ENCODE measurements at places on chromosomes 7 and 10.

DNA sequence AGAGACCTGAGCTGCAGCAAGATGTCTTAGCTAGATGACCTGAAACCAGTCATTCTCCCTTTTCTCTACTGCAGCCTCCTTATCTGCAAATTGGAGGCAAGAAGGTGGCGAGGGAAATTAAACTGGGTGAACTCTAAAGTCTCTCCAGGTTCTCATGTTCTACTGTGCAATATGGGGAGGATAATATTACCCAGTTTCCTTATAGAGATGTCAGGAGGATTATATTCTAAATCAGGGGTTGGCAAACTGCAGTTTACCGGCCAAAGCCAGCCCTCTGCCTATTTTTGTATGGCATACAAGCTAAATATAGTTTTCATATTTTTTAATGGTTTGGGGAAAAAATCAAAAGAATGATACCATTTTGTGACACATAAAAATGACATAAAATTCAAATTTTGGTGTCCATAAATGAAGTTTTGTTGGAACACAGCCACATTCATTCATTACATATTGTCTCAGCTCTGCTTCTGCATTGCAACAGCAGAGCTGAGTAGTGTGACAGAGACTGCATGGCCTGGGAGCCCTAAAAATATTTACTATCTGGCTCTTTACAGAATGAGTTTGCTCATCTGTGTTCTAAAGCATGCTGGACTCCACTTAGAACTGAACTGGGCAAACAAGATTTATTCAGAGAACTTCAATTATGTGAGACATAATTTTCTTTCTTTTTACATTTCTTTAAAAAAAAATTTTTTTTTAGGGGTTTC lies 19.2 kb upstream of the MALSU1 start:
- no peak for DNase-seq
- H3K36me3 ChIP-seq: no peaks in the 10 kb centered on the region
- H3K27ac ChIP-seq: no peak overlapping the region
- no peaks in the 10 kb centered on the region for H3K4me1 ChIP-seq

DNA sequence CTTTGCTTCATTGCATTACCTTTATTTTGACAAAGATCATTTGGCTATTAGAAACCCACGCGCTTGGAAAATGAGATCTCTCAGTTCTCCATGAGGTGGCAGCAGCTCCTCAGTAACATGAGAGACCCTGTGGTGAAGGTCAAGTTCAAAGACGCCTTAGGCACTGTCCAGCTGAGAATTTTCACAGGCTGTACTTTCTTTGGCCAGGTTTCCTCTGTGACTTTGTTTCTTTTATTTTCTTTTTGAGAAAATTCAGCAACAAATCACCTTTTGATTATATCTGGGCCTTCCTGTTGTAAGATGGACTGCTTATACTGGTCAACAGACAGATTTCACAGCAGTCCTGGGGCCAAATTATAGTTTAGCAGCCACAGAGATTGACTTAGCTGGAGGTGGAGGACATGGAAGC lies 54.5 kb downstream of the RAB18 start:
- H3K4me1 ChIP-seq: no peaks in the 10 kb centered on the region
- H3K27ac ChIP-seq: no peak overlapping the region
- H3K4me3 ChIP-seq: no peak overlapping the region

DNA sequence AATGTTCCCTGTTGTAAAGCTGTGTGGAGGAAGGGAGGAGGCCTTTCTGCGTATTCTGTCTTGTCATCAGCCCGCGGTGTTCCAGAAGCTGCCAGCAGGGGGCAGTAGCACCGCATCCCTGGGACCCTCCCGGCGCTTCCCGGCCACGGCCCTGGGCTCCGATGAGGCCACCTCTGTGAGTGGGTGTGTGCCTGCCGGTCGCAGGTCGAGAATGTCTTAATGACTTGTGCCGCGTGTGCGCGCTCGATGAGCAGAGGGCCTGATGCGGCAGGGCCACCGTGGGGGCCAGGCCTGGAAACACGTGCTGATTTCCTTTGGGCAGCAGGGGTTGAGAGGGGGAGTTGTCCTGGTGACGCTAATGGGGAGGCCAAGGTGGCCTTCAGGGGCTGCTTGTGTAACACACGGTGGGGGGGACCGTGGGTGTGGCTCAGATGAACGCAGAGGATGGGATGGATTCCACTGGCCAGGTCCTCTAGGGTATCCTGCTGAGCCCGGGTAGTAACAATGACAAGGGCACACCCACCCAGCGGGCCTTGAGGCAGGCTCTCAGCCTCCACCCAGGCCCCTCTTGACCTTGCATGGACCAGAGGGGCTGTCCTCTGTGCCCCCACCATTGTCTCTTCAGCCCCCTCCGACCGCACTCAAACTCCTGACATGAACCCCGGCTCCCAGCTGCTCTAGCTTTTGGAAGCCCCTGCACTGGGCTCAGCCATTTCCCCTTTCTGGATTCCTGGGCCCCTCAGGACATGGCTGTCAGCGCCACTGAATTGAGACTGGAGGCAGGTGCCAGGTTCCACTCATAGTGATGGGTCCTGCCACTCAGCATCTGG lies 135.9 kb upstream of the PODXL start:
- H3K27ac ChIP-seq: no peak overlapping the region
- peaks cover 2% of the 10 kb centered on the region for H3K36me3 ChIP-seq
- H3K27me3 ChIP-seq: peaks cover 66% of the 10 kb centered on the region
- no peak overlapping the region for H3K4me3 ChIP-seq

DNA sequence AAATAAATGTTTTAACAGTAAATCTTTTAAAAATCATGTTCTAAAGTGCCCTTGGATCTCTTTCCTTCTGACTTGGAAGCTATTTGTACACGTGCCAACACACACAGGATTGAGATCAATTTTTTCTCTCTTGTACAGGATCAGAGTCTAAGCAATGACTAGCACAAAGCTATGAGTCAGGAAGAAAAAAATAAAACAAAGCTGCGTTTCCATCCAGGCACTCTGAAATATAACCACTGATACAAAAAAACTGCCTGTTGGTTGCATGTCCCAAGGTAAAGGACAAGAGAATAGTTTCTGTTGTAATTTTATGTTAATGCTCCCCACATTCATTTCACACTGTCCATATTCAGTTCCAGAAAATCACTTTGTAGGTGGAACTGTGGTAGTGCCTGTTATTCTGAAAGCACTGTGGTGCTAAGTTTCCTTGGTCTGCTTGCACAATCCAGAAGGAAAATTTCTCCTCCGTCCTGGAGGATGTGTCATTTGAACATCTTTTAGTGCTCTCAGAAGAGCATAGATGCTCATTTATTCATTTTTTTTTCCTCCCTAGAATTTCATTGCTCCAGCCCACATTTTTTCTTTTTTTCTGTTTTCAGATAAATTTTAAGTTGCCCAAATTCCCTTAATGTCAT lies 113.4 kb downstream of the PLXDC2 start:
- no peak overlapping the region for H3K4me3 ChIP-seq
- no peak for DNase-seq
- H3K36me3 ChIP-seq: peaks cover 2% of the 10 kb centered on the region
- no peak overlapping the region for H3K27ac ChIP-seq
- no peaks in the 10 kb centered on the region for H3K27me3 ChIP-seq

DNA sequence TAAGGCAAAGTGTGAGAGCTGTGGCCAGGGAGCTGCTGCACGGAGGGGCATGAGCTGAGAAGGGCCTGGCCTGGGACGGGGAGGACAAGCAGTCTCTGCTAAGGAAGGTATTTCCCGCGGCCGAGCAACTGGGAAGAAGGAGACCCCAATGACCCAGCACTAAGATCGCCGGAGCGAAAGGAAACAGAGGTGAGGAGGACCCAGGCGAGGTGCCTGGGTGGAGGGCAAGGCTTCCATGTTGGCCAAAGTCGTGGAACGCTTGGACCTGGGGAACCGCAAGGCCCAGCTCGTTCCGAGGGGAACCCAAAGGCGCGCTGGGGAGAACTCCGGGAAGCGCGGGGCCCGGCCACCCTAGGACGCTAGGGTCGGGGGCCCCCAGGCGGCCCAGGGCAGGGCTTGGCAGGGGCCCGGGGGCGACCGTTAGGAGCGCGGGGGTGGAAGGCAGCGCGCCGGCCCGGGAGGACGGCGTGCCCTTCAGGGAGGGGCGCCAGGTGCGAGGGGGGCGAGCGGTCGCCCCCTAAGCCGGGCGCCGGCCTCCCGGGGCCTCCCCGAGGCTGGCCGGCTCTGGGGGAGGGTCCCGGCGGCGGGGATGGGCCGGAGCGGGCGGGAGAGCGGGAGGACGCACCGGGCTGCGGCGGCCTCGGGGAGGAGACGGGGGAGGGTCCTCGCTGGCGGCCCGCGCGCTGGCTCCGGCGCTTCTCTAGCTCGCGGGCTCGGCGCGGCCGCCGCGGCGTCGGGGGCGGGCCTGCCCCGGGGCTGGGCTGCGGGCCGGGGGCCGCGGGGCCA lies 545 bp downstream of the GIGYF1 start:
- H3K4me1 ChIP-seq: peaks cover 30% of the 10 kb centered on the region
- DNase-seq: no peak
- no peaks in the 10 kb centered on the region for H3K27me3 ChIP-seq
- H3K27ac ChIP-seq: peak overlapping the region; percentile 95
- H3K36me3 ChIP-seq: peaks cover 11% of the 10 kb centered on the region

- H3K4me1 ChIP-seq: peaks cover 74% of the 10 kb centered on the region
- DNase-seq: no peak
- H3K27ac ChIP-seq: peak overlapping the region; percentile 92
- H3K36me3 ChIP-seq: peaks cover 18% of the 10 kb centered on the region
- peak overlapping the region; percentile 65 for H3K4me3 ChIP-seq
Measured at GRCh38 chr7:105677410-105677730, 96.1 kb upstream of the EFCAB10 start.

GRCh38 chr10:3401491-3401938 lies 228.9 kb upstream of the PITRM1 start:
- H3K27ac ChIP-seq: no peak overlapping the region
- no peak overlapping the region for H3K4me3 ChIP-seq
- H3K36me3 ChIP-seq: no peaks in the 10 kb centered on the region
- no peaks in the 10 kb centered on the region for H3K4me1 ChIP-seq

DNA sequence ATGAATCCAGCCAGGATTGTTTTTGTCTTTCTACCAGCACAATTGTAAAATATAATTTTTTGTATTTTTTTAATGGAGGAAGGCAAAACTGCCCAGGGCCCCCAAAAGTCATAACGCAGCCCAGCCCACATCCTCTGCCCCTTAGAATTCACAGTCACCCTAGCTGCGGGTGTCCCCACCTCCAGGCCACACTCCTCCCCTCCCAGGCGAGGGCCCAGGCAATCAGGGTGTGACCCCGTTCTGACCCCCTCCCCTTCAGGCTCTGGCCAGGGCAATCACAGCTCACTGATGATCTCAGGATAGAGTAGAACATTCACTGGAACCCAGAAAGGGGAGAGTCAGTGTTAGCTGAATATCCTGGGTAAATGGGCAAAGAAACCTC lies 92.0 kb upstream of the MACROH2A2 start:
- peaks cover 82% of the 10 kb centered on the region for H3K27me3 ChIP-seq
- no peak for DNase-seq

- H3K27ac ChIP-seq: no peak overlapping the region
- DNase-seq: no peak
- no peaks in the 10 kb centered on the region for H3K36me3 ChIP-seq
- no peak overlapping the region for H3K4me3 ChIP-seq
- H3K27me3 ChIP-seq: no peaks in the 10 kb centered on the region
Measured at GRCh38 chr7:113267885-113268284, 149.5 kb upstream of the SMIM30 start.

GRCh38 chr10:3432081-3432825 lies 259.7 kb upstream of the PITRM1 start:
- no peak for DNase-seq
- H3K36me3 ChIP-seq: peaks cover 1% of the 10 kb centered on the region
- H3K4me1 ChIP-seq: peaks cover 11% of the 10 kb centered on the region
- no peak overlapping the region for H3K4me3 ChIP-seq

GRCh38 chr10:87603769-87604168 lies 55.9 kb upstream of the PAPSS2 start:
- no peak overlapping the region for H3K4me3 ChIP-seq
- H3K27me3 ChIP-seq: no peaks in the 10 kb centered on the region
- H3K27ac ChIP-seq: no peak overlapping the region

GRCh38 chr10:123614888-123615287 lies 51.3 kb upstream of the GPR26 start:
- no peak for DNase-seq
- no peaks in the 10 kb centered on the region for H3K4me1 ChIP-seq
- H3K27ac ChIP-seq: no peak overlapping the region
- H3K36me3 ChIP-seq: peaks cover 3% of the 10 kb centered on the region
- no peak overlapping the region for H3K4me3 ChIP-seq
- H3K27me3 ChIP-seq: peaks cover 28% of the 10 kb centered on the region

DNA sequence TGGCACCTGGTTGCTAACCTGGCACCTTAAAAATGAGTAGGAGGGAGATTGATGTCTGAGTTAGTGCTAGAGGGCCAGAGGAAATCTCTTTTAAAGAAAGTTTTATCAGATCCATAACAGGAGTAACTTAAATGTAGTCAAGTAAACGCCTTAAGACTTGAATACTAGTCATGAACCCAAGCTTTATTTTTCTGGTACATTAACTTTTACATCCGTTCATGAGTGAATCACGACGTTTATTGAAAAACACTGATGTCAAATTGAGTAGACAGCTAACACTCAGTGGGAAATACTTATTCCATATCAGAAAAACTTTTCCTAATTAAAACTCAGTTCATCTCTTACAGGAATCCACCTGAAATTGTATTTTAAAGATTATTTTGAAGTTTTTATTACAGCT lies 6.9 kb upstream of the LAMB1 start:
- no peak overlapping the region for H3K4me3 ChIP-seq
- H3K27ac ChIP-seq: no peak overlapping the region
- no peaks in the 10 kb centered on the region for H3K36me3 ChIP-seq
- H3K27me3 ChIP-seq: peaks cover 45% of the 10 kb centered on the region
- no peaks in the 10 kb centered on the region for H3K4me1 ChIP-seq

- DNase-seq: no peak
- H3K27ac ChIP-seq: no peak overlapping the region
- peaks cover 23% of the 10 kb centered on the region for H3K27me3 ChIP-seq
- H3K36me3 ChIP-seq: no peaks in the 10 kb centered on the region
- H3K4me3 ChIP-seq: no peak overlapping the region
- H3K4me1 ChIP-seq: no peaks in the 10 kb centered on the region
Measured at GRCh38 chr7:98369726-98370125, 31.2 kb downstream of the BAIAP2L1 start.

DNA sequence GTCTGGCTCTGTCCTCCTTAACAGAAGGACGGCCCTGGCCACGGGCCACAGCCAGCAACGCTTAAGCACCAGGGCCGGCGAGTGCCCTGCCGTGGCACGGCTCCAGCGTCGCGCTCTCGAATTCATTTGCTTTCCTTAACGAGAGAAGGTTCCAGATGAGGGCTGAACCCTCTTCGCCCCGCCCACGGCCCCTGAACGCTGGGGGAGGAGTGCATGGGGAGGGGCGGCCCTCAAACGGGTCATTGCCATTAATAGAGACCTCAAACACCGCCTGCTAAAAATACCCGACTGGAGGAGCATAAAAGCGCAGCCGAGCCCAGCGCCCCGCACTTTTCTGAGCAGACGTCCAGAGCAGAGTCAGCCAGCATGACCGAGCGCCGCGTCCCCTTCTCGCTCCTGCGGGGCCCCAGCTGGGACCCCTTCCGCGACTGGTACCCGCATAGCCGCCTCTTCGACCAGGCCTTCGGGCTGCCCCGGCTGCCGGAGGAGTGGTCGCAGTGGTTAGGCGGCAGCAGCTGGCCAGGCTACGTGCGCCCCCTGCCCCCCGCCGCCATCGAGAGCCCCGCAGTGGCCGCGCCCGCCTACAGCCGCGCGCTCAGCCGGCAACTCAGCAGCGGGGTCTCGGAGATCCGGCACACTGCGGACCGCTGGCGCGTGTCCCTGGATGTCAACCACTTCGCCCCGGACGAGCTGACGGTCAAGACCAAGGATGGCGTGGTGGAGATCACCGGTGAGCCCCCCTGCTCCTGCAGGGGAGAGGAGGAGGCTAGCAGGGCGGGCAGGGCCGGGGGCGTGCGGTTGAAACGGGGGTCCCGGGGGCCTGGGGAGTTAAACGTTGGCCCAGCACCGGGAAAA lies at the start of gene HSPB1:
Gene HSPB1 (plus strand): TSS at position 327 of the 855 bp plus-strand sequence. CDS start 40 bp downstream, at position 367.
- H3K27ac ChIP-seq: peak within 1 kb of the TSS; percentile 67
- H3K4me3 ChIP-seq: peak within 1 kb of the TSS; percentile 91
- H3K27me3 ChIP-seq: no peaks in the 10 kb centered on the region
- peak; percentile 43 for DNase-seq
- peaks cover 19% of the 10 kb centered on the region for H3K4me1 ChIP-seq
